ENCODE measurements at places on chromosomes 13 and 19.

DNA sequence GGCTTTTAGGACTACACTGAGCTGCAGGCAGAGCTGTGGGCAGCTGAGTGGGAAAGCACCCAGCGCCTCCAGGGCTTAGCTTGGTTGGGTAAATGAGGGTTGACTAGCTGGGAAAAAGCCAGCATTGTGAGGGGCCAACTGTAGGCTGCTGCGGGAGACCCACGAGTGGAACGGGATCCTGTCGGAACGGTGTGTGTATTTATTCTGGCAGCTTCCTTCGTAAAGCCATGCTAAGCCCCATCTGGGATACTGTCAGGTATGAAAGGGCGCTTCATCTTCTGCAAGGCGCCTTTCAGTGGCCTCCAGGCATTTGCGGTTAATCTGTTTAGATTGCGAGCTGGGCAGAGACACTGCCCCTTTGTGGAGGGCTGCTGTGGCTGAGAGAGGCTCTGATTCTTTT is 39.5 kb upstream of the CNMD start:
- DNase-seq = no peak

DNA sequence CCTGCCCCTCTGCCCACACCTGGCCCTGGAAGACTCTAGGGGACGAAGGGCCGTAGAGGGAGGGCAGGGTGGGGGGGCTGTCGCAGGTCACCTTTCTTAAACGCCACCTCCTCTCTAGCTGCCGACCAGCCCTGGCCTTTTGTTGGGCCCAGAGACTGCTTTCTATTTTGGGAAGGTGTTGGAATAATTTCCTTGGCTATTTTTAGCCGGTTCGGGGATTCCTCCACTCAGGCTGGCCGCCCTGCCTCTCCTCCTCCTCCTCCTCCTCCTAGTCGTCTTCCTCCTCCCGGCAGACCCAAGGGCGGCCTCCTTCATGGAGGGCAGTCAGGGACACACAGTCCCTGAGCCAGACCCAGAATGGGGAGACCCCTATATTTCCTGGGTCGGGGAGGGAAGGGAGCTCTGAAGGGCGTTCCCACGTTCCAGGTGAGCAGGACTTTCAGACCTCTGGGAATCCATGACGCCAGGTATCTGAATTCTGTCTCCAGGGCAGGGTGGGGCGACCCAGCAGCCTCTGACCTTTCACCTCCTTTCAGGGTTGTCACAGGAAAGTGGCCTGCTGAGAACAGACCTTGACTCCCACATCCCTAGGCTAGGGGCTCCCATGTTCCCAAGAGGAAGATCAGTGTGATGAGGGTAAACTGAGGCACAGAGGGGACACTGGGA is 19.9 kb downstream of the GADD45B start:
- no peak for DNase-seq

DNA sequence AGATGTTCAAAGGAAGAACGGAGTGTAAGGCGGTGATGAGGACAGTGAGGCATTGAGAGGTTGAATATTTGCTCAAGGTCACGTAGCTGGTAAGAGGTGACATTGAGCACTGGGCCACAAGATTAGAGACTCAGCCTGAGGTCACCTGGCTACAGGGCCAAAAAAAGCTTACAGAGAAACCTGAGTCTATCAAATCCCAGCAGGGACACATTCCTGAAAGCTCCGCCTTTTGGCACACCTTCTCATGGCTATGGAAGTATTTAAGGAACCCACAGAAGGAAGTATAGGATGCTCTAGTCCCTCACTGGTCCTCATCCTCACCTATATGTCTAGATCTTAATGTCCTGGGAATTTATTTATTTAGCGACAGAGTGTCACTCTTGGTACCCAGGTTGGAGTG is 17.4 kb downstream of the ZNF586 start:
- DNase-seq = no peak

GRCh38 chr19:18741124-18742121 is 49.7 kb downstream of the COMP start:
- DNase-seq = no peak

GRCh38 chr19:934865-935479 is 9.1 kb downstream of the ARID3A start:
- DNase-seq = no peak

DNA sequence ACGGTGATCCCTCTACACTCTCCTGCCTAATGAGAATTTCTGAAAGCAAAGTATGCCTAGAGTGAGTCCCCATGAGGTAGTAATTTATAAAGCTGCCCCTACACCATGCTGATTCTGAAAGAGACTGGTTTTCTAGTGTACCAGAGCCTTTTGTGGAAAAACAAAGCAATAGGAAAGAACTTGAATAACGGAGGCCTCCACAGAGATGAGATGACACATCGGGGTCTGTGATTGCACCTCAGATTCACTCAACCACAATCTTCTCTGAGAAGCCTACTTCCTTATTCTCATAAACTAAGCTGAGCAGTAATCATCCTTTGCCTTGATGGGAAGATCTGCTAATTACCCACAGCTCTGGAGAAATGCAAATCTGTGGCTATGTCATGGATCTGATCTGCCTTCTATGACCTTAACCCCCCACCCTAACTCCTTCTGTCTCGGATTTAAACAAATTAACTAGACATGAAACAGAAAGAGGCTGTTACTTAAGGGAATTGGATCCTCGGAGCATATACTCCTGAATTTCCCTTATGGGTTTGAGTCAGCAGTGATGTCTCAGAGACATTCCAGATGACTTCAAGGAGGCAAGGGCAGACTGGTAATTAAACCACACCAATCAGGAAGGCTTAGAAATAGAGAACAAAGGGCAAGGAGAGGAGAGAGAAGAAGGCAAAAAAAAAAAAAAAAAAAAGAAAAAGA is 128.0 kb downstream of the DCT start:
- no peak for DNase-seq

GRCh38 chr19:4456843-4457653 is 546 bp downstream of the UBXN6 start:
- no peak for DNase-seq

Measured in effector memory CD8-positive, alpha-beta T cell (primary cell).